ENCODE measurements at places on chromosomes 1 and 21.

DNA sequence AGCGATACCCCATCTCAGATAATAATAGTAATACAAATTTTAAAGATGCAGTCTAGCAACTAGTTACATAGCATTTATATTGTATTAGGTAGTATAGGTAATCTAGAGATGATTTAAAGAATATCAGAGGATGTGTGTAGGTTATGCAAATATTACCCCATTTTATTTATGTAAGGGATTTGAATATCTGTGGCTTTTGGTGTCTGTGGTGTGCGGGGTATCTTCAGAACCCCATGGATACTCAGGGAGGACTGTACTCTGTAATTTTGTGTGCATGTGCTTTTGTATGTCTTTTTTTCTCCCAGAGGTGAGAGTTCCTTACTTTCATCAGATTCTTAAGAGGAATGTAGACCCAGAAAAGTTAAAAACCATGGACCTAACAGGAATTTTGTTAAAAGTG, 12.8 kb downstream of the RNF2 start:
- DNase-seq: no peak

DNA sequence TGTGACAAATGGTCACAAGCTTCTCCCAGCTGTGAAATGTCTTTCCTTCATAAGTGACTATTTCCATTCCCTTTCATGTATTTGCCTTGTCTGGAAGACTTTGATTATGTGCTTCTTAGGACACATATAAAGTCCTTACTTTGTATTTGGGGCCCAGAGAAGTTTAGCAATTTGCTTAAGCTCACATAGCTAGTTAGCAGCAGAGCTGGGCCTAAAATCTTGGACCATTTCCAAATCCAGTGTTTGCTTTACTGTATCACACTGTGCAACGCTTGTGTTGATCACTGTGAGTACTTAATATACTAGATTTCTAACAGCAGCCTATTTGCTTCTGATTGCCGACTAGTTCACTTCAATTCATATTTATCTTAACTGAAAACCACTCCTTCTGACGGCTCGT, 2.2 kb upstream of the KCNA3 start:
- DNase-seq: no peak

DNA sequence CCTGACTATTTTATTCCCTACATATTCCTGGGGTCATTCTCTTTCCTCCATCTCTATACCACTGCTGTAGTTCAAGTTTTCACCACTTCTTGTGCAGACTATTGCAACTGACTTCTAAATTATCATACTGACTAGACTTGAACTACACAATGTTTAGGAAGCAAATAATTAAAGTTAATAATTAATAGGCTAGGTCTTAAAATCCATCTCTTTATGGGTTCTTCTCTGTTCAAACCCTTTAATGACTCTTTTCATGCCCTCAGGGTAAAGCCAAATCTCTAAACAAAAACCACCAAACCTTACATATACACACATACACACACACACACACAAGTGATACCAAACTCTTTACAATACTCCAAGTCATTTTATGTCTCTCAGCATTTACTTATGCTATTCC, 22.3 kb upstream of the MOB3C start:
- DNase-seq: no peak

- DNase-seq: peak; percentile 53
These were observed 87.6 kb downstream of the MTR start for GRCh38 chr1:236882678-236883077.

GRCh38 chr1:244021427-244021826, 29.7 kb upstream of the ZBTB18 start:
- DNase-seq: no peak

DNA sequence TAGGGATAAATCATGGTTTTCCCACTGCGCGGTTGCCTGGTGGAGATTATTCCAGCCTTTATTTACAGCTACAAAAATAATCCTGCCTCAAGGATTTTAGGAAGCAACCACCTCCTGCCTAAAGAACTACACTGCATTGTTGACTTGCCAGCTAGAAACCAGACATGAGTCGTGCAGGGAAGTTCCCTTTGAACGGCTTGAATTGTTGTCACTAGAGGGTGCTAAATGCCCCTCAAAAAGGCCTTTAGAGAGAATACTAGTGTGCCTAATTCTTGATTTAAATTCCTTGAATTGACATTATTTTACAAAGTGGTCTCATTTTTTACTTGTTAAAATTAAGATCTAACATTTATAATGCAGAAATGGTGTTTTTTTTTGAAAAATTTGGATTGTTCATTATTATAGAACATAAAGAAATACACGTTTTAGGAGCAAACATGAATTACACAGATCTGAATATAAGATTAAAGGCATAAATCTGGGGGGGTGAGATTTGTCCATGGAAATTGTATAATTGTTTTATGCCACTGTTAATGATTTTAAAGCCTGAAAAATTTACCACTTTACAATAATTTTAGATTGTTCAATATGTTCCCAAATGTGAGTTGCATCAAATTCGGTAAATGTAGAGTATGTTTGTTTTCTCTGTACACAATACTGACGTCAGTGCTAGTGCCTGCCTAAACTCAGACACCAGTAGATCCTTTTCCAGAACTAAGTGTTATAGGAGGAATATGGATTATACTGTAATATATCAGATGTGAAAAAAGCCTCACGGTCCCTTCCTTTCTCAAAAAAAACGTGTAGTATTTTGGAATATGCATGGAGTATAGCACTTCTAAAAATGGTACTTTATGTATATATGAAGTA, 7.6 kb upstream of the ERG start:
- peak; percentile 81 for DNase-seq

GRCh38 chr1:112356765-112357164, 39.2 kb upstream of the CTTNBP2NL start:
- no peak for DNase-seq

DNA sequence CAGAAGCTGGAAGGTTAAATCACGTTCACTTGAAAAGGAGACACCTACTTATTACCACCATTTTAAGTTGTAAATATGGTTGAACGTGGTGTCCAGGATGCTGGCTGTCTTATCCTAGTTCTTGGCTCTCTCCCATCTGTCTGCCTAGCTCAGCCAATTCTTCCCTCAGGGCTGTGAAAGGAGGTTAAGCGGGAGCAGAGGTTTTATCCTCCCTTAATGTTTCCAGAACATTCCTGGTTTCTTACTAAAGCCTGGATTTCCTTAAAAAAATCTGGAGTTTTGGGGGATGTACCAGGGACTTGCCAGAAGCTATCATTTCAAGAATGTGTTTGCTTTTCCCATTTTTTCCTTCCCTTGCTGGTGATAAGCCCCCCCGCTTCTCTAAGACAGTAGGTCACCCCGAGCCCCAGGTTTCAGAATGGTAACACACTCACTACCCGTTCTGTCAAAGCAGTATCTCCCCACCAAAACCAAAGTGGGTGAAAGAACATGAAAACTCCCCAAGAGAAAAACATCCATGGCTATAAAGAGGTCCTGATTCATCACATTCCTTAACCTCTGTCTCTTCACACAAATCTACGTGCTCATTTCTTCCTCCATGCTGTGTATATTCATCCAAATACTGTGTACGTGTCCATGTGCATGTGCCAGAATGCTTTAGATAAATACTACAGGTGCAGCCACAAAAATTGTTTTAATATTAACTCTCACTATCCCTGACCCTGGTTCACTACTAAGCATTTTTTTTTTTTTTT, 114.7 kb downstream of the MAP3K21 start:
- DNase-seq: peak; percentile 47

GRCh38 chr1:64472805-64473204, 2.9 kb downstream of the CACHD1 start:
- DNase-seq: no peak

DNA sequence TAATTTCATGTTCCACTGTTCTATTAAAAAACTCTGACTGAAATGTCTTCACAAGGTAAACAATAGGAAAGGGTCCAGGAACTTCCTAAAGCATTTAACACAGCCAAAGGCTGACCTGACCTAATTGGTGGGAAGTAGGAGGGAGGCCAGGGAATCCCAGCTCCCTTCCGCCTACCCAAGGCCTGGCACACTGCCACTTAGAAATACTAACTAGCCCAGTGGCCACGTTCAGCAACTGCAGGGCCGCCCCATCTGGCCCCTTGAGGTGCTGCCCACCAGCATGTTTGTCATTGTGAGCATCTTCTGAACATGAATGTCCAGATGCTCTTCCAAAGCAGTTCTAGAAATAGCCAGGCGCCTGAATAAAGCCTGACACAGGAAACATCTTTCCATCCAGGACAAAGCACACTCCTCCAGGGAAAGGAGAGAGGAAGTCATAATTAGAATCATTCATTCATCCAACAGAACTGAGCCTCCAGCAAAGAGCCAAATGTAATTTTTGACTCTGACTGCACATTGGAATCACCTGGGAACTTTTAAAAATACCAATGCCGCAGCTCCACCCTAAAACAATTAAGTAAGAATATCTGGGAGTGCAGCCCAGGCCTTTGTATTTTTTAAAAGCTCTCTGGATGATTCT, 44.6 kb upstream of the BCL9 start:
- peak; percentile 49 for DNase-seq

DNA sequence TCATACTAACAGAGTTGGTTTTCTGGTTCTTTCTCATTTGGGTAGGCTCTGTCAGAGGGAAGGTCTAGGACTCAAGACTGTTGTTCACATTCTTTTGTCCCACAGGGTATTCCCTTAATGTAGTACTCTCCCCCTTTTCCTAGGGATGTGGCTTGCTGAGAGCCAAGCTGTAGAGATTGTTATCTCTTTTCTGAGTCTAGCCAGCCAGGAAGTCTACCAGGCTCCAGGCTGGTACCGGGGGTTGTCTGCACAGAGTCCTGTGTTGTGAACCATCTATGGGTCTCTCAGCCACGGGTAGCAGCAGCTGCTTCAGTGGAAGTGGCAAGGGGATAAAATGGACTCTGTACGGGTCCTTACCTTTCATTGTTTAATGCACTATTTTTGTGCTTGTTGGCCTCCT, 226.4 kb downstream of the LBR start:
- DNase-seq: no peak

- no peak for DNase-seq
These were observed 65.6 kb upstream of the DMRTA2 start for GRCh38 chr1:50488876-50489275.

GRCh38 chr1:204171751-204172178, 5.6 kb upstream of the REN start:
- DNase-seq: peak; percentile 65

DNA sequence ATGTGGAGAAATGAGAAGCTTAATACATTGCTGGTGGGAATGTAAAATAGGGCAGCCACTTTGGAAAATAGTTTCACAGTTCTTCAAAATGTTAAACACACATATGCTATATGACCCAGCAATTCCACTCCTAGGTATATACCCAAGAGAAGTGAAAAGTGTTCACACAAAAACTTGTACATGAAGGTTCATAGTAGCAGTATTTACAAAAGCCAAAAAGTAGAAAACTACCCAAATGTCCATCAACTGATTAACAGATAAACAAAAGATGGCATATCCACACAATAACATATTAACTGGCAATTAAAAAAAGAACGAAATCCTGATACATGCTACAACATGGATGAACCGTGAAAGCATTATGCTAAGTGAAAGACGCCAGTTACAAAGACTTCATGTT, 33.7 kb downstream of the ARHGEF11 start:
- DNase-seq: no peak

DNA sequence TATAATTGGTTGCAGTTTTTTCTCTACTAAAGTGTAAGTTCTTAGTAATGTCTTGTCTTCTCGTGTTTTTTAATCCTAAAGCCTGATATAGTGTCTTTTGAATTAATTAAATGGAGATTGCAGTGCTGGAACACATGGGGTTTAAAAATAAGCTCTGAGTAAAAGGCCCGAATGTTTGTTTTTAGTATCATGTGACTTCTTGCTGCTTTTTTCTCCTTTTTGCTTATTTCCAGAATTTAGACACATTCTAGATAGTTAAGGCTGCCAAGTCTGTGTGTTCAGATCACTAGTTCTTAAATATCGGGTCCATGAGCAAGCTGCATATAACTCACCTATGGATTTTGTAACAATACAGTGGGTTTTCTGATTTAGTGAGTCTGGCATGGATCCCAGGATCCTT, 27.5 kb downstream of the KCTD3 start:
- peak; percentile 20 for DNase-seq

DNA sequence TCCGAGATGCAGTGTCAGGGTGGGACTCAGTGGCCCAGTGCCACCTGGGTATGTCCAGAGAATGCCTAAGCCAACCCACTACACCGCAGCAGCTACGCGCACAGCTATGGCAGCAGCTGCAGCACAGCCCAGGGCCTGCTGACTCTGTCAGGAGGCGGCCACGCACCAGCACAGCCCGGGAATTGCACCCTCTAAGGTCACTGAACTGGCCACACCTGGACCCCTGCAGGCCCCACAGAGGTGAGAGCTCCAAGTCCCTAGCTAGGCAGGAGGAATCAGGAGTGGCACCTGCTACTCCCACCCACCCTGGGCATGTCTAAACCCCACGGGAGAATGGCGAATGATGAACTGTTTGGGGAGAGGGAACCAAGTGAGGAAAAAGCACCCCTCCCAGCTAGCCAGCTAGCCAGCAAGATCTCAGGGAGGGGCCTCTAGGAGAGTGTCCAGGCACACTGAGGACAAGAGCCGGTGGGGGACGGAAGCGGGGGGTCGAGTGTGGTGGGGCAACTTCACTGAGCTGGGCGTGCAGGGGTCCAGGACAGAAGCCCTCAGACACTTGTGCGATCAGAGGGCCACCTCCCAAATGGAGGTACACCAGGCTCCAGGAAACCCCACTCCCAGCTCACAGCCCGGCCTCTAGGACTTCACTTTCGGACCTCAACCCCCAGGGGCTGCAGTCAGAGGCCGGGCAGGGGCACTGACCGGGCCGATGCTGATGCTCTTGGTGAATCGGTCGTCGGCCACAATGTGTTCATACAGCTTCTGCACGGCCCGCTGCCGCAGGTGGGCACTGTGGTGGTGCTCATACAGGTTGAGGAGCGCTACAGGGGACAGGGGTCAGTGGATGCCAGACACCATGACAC, 13.9 kb downstream of the LSS start:
- DNase-seq: no peak

GRCh38 chr1:31750858-31751510, 13.2 kb downstream of the ADGRB2 start:
- DNase-seq: peak; percentile 82

DNA sequence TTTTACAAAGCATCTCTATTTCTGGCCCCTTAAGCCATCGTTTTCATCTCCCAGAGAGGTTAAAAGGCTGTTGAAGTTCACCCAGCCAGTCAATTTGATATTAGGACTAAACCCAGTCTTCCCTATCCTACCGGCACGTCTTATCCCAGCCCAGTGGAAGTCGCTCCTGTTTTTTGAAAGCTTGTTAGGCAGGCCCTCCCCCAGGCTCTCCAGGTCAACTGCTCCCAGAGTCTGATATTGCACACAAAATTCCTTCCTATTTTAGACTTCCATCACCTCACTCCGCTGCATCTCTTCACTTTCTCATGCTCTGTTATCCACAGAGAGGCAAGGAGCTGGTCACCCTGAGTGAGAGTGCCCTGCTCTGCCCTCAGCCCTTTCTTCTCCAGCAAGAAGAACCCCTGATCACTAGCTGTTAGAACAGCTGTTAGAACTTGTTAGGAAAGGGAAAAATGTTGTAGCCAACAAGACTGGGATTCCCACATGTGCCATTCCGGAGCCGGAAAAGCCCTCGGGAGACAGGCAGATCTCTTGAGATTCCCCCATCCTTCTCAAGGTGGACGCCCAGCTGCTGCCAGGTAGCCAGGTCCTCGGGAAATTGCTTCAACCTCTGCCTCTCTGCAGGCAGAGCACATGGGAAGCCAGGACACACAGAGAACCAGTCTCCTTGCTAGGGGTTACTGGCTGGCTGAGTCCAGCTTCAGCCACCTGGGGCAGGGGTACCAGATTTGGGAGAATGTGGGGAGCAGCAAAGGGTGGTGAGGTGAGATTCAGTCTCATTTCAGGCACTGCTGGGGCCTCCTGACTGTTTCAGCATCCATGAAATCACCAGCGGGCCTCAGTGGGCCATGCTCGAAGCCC, 25.7 kb downstream of the PLXNA2 start:
- no peak for DNase-seq
